H1 (cell line): ENCODE measurements at places on chromosomes 4 and X. TPM values are rescaled to one million over a fixed set of nuclear protein-coding genes. Genes with fewer than 3 reads are reported as not detected.

- H3K36me3 ChIP-seq = no peaks in the 10 kb centered on the region
- H3K4me1 ChIP-seq = peaks cover 4% of the 10 kb centered on the region; the same call in 1 of the 2 replicates
- no peak overlapping the region for H3K4me3 ChIP-seq
- peaks cover 30% of the 10 kb centered on the region for H3K27me3 ChIP-seq
Observed at GRCh38 chr4:15781427-15782095, 3.4 kb downstream of the CD38 start.

DNA sequence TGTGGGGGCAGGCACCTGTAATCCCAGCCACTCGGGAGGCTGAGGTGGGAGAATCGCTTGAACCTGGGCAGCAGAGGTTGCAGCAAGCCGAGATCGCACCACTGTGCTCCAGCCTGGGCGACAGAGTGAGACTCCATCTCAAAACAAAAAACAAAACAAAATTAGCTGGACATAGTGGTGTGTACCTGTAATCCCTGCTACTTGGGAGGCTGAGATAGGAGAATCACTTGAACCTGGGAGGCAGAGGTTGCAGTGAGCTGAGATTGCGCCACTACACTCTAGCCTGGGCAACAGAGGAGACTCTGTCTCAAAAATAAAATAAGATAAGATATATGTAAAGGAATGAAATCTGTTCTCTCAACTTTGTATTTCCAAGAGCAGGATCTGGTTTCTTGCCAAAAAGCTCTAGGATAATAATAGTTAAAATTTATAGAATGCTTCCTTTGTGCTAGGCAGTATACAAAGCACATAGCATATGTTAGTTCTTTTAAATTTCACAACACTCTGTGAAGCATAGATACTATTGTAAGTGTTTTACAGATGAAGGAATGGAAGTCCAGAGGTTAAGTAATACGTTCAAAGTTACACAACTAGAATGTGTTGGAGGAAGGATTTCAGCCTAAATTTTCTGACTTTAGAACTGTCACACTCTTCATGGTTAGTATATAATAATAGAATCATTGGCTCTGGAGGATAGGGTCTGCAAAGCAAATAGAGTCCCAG is 10.3 kb downstream of the MRPL1 start:
- no peaks in the 10 kb centered on the region for H3K27me3 ChIP-seq
- H3K4me1 ChIP-seq = peaks cover 4% of the 10 kb centered on the region
- H3K36me3 ChIP-seq = peaks cover 2% of the 10 kb centered on the region
- no peak overlapping the region for H3K4me3 ChIP-seq
- H3K27ac ChIP-seq = no peak overlapping the region

DNA sequence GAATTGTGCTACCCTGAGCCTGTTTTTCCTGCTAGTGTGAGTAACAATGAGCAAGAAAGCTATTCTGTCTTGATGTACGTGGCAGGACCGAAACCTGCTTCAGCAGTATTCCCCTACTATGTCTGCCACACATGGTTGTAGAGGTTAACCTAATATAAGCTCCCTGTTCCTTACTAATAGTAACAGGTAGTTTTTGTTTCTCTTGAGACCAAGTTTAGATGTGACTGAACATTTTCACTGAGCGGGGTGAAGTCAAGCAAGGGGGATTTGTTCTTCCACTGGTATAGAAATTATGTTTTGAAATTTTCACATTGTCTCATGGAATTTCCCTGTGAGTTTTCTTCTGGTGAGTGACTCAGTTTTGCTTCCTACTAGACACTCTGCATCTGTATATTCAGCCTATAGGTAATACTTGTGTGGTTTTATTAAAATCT is 37.3 kb downstream of the RRAGB start:
- DNase-seq = no peak
- H3K27ac ChIP-seq = no peak overlapping the region
- H3K4me3 ChIP-seq = no peak overlapping the region
- no peaks in the 10 kb centered on the region for H3K27me3 ChIP-seq
- no peaks in the 10 kb centered on the region for H3K4me1 ChIP-seq

- H3K27ac ChIP-seq = no peak overlapping the region
- H3K4me1 ChIP-seq = no peaks in the 10 kb centered on the region
- H3K27me3 ChIP-seq = no peaks in the 10 kb centered on the region
- no peak for DNase-seq
Observed at GRCh38 chrX:70038951-70039350, 10.8 kb downstream of the AWAT2 start.

DNA sequence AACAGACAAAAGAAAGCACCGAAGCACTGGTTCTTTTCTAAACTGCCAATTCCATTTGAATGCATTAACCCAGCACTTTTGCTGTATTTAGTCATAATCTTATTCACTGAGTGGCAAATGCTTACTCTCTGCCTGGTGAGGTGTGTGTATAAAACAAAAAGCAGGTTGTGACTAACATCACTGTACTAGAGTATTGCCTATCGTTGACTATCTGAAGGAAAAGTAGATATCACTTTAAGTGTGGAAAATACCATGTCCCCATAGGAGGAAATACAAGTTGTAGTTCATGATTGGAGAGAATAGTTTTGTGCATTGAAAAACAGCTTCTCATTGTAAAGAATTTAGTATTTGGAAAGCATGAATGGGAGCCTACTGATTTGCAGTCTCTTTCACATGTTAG is 2.7 kb downstream of the PDLIM5 start:
- H3K4me1 ChIP-seq = peaks cover 20% of the 10 kb centered on the region
- no peak for DNase-seq

The UBQLN2 gene
- total RNA-seq = 35.1 and 35.3 TPM in 2 replicates
